ENCODE measurements at places on chromosomes 1 and 21. TPM values are rescaled to one million over a fixed set of nuclear protein-coding genes. Genes with fewer than 3 reads are reported as not detected.

DNA sequence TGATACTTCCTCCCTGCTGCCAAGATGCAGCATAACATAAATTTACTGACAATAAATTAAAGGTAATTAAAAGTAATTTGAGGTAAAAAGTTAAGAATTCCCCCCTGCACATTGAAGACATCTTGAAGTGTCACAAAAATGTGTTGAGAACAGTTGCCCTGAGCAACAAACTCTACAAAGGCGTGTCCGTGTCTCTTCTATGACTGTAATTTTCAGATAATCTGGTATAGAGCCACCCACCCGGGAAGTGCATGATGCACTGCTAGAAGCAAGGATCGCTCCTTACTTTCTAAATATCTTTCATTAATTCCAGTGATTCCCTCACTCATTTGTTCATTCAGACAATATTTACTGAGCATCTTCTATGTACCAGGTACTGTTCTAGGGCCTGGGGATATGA, 11.0 kb upstream of the CASQ1 start:
- H3K27ac ChIP-seq, result no peak overlapping the region
- H3K36me3 ChIP-seq, result no peaks in the 10 kb centered on the region
- H3K4me1 ChIP-seq, result no peaks in the 10 kb centered on the region
- H3K4me3 ChIP-seq, result no peak overlapping the region
- H3K27me3 ChIP-seq, result peaks cover 11% of the 10 kb centered on the region
- no peak for DNase-seq

DNA sequence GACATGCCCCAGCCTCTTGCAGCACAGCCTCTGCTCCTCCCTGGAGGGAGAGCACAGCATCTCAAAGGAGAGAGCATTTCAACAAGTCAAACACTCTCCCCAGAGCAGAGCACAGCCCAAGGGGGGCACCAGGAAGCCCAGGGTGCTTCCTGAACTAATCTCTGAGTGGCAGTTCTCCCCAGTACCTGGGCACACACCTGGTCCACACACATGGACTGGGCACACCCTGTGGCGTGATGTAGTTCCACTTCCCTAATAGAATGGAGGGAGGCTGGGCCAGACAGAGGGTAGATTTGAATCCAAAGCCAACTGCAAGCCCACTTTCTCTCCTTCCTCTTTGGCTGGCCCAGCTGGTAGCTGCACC, 55.5 kb downstream of the CD46 start:
- DNase-seq, result no peak
- peaks cover 37% of the 10 kb centered on the region for H3K4me1 ChIP-seq
- H3K27me3 ChIP-seq, result no peaks in the 10 kb centered on the region
- peaks cover 9% of the 10 kb centered on the region for H3K36me3 ChIP-seq
- no peak overlapping the region for H3K27ac ChIP-seq

GRCh38 chr21:39664586-39664985, 51.8 kb downstream of the B3GALT5 start:
- H3K27me3 ChIP-seq, result peaks cover 9% of the 10 kb centered on the region
- no peak overlapping the region for H3K4me3 ChIP-seq
- no peak for DNase-seq

The NCSTN gene
- 112 TPM for total RNA-seq

The AMY1A gene
- total RNA-seq, result not detected

The RAB3GAP2 gene
- total RNA-seq, result 55.7 TPM
